Activated CD4-positive, alpha-beta T cell treated with anti-CD3 and anti-CD28 coated beads, Interleukin-2, amount 10 ng/mL, durations not matched to agents 24 days and 14 days (primary cell): ENCODE measurements at places on chromosomes 6 and 20. TPM values are rescaled to one million over a fixed set of nuclear protein-coding genes. Genes with fewer than 3 reads are reported as not detected.

DNA sequence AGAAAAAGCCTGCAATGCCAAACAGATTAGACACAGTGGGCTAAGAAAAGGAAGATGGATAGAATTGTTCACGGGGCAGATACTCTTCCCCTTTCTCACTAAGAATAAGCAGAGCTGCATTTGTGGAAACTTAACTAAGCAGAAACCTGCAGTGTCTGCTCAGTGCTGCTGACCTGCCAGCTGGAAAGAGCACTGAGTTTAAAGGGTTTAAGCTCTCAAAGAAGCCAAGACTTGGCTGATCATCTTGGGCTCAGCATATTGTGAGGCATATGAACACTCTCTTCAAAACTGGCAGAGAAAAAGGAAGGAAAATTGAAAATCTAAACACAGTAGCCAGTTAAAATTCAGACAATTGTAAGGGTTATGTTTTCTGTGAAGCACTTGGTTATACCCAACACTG, 711.1 kb upstream of the EPHA7 start:
- no peaks in the 10 kb centered on the region for H3K36me3 ChIP-seq
- H3K27me3 ChIP-seq, result no peaks in the 10 kb centered on the region
- no peak overlapping the region for H3K4me3 ChIP-seq
- no peak overlapping the region for H3K27ac ChIP-seq
- no peaks in the 10 kb centered on the region for H3K4me1 ChIP-seq

DNA sequence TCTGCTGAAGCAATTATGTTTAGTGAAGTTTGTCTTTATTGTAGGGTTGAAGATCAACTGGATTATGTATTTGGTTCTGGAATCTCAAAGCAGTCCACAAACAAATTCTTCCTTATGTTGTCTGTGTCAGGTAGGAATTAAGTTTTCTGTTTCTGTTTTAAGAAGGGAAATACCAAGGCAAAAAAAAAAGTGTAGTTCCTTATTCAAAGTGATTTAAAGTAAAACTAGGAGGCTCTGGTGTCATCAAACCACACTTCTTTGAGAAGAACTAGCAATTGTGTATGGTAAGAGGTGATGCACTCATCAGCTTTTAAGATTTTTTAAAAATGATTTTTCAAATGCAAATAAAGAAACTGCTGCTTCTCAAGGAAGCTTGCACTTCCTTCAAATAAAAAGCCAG, 1.9 kb downstream of the FAM135A start:
- H3K36me3 ChIP-seq, result peaks cover 11% of the 10 kb centered on the region
- peak overlapping the region; percentile 69 for H3K4me3 ChIP-seq
- DNase-seq, result no peak
- H3K27me3 ChIP-seq, result peaks cover 2% of the 10 kb centered on the region
- peaks cover 27% of the 10 kb centered on the region for H3K4me1 ChIP-seq
- peak overlapping the region; percentile 64 for H3K27ac ChIP-seq

KCNK5 gene
- total RNA-seq, result 33.8 and 35.3 TPM in 2 replicates

DNA sequence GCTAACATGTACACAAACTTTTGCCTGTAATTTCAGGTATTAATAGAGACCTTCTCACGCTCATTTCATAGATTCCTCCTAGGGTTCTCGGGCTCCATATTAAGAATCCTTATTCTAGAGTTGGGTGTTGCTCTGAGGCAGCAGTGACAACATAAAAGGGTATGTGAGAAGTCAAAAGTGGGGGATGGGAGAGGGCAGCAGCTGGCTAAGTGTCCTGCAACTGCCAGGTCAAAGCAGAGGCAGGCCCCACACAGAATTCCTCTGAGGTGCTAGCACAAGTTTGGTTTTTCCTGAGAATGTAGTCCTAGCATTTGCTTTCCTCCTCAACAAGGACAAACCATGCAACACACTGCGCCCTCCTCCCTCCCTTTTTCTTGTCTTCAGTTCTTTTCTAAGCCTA, 4.6 kb downstream of the NSFL1C start:
- H3K4me1 ChIP-seq, result peaks cover 36% of the 10 kb centered on the region
- no peak for DNase-seq
- no peak overlapping the region for H3K4me3 ChIP-seq
- H3K27ac ChIP-seq, result no peak overlapping the region

- no peak overlapping the region for H3K4me3 ChIP-seq
- no peak overlapping the region for H3K27ac ChIP-seq
- H3K36me3 ChIP-seq, result no peaks in the 10 kb centered on the region
- H3K27me3 ChIP-seq, result no peaks in the 10 kb centered on the region
- no peak for DNase-seq
- H3K4me1 ChIP-seq, result no peaks in the 10 kb centered on the region
Observed at GRCh38 chr20:11323816-11324215, 593.9 kb upstream of the BTBD3 start.

SLC52A3 gene
- total RNA-seq, result not detected in 2 replicates

GRCh38 chr20:49283703-49284625, 6.1 kb upstream of the ZNFX1 start:
- H3K27me3 ChIP-seq, result no peaks in the 10 kb centered on the region
- H3K4me1 ChIP-seq, result peaks cover 73% of the 10 kb centered on the region

DNA sequence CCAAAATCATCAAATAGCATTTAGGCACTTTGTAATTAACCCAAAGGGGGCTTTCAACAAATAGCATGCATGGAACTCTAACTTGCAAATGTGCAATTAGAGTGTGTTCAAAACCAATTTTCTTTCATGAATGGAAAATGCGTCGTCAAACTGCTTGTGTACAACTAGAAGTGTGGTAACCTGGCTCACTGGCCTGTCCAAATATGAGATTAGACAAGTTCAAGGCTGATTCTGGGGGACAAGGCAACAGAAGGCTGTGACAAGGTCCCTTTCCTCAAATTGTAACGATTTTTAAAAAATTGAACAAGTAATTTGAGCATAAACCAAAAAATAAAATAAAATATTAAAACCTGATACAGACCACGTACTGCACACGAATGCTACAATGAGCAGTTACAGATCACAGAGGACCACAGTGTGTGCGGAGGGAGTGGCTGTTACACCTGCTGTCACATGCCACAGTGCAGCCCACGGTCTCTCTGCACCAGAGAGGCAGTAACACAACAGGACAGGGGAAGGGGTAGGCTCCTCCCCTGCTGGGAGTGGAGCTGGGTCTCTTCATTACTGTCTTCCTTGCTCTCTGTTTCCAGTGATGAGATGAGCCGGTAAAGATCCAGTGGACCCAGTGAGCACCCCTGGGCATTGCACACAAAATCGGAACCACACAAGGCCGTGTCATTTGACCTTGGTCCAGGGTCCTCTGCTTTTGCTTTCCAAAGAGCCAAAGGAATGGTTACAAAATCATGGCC, 252.2 kb upstream of the PDE10A start:
- no peak overlapping the region for H3K4me3 ChIP-seq
- H3K36me3 ChIP-seq, result no peaks in the 10 kb centered on the region
- no peaks in the 10 kb centered on the region for H3K27me3 ChIP-seq
- DNase-seq, result no peak

ZBTB12 gene
- 3.7 and 4.6 TPM in 2 replicates for total RNA-seq

DNA sequence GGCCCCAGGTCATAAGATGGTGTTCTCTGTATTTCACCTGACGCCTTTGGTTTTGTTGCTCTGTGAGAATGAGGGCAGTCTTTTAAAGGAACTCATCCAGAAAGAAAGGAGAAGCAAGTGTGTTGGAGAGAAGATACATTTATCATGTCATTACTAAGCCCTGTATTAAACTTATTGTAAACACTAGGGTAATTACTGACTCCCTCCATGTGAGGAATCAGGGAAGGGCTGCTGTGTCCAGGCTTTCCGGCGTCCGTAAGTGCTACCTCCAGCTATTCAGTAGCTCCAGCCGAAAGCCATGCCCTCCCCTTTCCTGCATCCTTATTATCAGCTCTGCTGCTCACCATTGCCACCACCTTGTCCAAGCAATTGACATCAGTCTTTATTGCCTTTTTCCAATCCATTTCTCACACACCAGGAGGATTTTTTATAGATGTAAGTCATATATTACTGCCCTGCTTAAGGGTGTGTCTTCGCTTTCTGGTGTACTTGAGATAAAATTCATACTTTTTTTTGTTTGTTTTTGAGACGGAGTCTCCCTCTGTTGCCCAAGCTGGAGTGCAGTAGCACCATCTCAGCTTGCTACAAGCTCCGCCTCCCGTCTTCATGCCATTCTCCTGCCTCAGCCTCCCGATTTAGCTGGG, 94.7 kb downstream of the RPP40 start:
- H3K4me3 ChIP-seq, result no peak overlapping the region
- H3K27me3 ChIP-seq, result no peaks in the 10 kb centered on the region
- peak overlapping the region; percentile 3 for H3K27ac ChIP-seq
- DNase-seq, result no peak
- H3K4me1 ChIP-seq, result peaks cover 33% of the 10 kb centered on the region

TRAPPC3L gene
- not detected in 2 replicates for total RNA-seq

DNA sequence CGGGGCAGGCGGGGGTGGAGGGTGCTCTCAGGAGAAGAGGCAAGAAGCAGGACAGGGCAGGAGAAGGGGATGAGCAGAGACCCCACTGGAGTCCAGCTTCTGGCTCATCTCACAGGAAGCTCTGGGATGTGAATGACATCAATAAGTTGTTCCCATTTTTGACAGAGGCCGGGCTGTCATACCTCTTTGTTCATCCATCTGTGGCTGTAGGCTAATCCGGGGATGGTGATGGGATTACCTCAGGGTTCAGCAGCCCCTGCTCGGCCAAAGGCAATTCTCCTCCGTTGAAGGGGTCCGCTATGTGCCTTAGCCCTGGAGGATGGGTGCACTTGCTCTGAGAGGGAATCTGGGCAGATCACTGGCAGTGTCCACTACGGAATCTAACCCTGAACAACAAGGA, 3.3 kb upstream of the TMC2 start:
- no peak overlapping the region for H3K27ac ChIP-seq
- H3K27me3 ChIP-seq, result peaks cover 21% of the 10 kb centered on the region
- H3K4me3 ChIP-seq, result no peak overlapping the region

GRCh38 chr6:68735866-68736265, 100.8 kb downstream of the ADGRB3 start:
- no peak overlapping the region for H3K4me3 ChIP-seq
- no peak for DNase-seq
- no peaks in the 10 kb centered on the region for H3K36me3 ChIP-seq
- no peak overlapping the region for H3K27ac ChIP-seq

DNA sequence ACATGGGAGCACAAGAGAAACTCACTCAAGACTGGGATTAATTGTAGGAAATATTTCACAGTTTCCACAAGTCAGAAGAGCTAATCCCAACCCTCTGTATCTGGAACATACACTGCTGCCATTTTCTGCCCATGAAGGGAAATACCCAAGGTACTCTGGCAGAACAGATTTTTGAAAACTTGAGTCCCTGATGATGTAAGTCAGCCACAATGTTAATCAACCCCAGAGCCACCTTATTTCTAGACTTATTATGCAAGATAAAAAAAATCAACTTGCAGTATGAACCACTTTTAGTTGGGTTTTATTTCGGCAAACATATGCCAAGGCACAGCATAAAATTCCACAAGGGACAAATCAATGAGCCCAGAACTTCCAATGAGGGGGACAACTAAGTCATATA, 141.5 kb downstream of the LY86 start:
- peaks cover 11% of the 10 kb centered on the region for H3K4me1 ChIP-seq
- H3K27me3 ChIP-seq, result peaks cover 42% of the 10 kb centered on the region
- no peaks in the 10 kb centered on the region for H3K36me3 ChIP-seq
- DNase-seq, result no peak
- no peak overlapping the region for H3K27ac ChIP-seq

DNA sequence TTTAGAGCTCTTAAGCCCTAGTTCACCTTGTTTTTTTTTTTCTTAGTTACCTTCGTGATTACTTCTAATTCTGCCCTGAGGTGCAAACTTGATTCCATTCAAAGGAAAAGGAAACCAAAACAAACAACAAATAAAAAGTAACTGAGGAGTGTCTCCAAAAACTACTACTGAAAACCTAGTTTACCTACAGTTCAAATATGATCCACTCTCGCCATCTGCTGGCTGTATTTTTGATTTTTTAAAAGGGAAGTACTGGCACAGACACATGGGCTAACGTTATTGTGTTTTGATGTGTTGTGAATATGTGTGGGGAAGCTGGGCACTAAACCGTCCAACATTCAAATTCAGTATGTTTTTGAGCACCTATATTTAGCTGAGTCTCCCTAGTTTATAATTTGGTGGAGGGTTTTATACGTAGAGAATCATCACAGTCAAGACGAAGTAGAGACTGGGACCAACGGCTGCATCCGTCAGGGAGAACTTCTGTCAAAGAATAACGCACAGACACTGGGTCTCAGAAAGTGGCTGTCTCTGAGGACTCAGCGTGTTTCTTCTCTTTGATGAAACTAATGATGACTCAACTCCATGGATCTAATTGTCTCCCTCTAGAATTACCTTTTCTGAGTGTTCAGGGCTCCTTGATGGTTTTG, 373.5 kb upstream of the BTBD3 start:
- H3K4me3 ChIP-seq, result no peak overlapping the region
- H3K27ac ChIP-seq, result no peak overlapping the region
- H3K27me3 ChIP-seq, result no peaks in the 10 kb centered on the region
- no peaks in the 10 kb centered on the region for H3K4me1 ChIP-seq
- DNase-seq, result peak; percentile 76
- no peaks in the 10 kb centered on the region for H3K36me3 ChIP-seq

GRCh38 chr20:37295001-37295400, 5.5 kb downstream of the MANBAL start:
- H3K4me3 ChIP-seq, result no peak overlapping the region
- H3K27ac ChIP-seq, result no peak overlapping the region

KIF16B gene
- 7.5 and 8.1 TPM in 2 replicates for total RNA-seq

- no peak overlapping the region for H3K27ac ChIP-seq
- DNase-seq, result peak; percentile 57
- peaks cover 59% of the 10 kb centered on the region for H3K27me3 ChIP-seq
- peaks cover 5% of the 10 kb centered on the region for H3K4me1 ChIP-seq
- H3K36me3 ChIP-seq, result no peaks in the 10 kb centered on the region
- H3K4me3 ChIP-seq, result peak overlapping the region; percentile 80
Observed at GRCh38 chr6:131949909-131950766, 1.0 kb downstream of the CCN2 start.

OOEP gene
- total RNA-seq, result 0.47 TPM in 2 replicates
